ENCODE measurements at places on chromosomes 2 and 18. TPM values are rescaled to one million over a fixed set of nuclear protein-coding genes. Genes with fewer than 3 reads are reported as not detected.

- H3K36me3 ChIP-seq, result no peaks in the 10 kb centered on the region
- H3K27me3 ChIP-seq, result no peaks in the 10 kb centered on the region
- no peaks in the 10 kb centered on the region for H3K4me1 ChIP-seq
- no peak overlapping the region for H3K4me3 ChIP-seq
- DNase-seq, result no peak
Observed at GRCh38 chr2:111213877-111214276, 93.2 kb downstream of the BCL2L11 start.

DNA sequence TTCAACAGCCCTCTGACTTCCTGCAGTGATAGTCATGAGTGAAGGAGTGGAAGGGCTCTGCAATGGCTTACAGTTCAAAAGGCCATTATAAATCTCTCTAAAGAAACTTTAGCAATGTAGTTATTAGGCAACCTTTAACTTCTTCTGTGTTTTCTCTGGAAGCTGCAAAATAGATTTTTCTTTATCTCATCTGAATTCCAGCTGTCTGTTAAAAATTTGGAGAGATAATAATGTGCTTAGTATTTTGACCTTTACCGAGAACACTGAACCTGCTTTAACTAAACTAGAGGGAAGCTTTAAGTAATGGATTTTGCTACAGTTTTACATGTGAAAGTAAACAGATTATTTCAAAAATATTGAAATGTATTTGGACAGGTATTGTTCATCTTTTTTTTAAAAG is 847.9 kb downstream of the ERBB4 start:
- no peaks in the 10 kb centered on the region for H3K4me1 ChIP-seq
- no peak overlapping the region for H3K4me3 ChIP-seq
- H3K27ac ChIP-seq, result no peak overlapping the region
- H3K36me3 ChIP-seq, result no peaks in the 10 kb centered on the region
- H3K27me3 ChIP-seq, result no peaks in the 10 kb centered on the region

DNA sequence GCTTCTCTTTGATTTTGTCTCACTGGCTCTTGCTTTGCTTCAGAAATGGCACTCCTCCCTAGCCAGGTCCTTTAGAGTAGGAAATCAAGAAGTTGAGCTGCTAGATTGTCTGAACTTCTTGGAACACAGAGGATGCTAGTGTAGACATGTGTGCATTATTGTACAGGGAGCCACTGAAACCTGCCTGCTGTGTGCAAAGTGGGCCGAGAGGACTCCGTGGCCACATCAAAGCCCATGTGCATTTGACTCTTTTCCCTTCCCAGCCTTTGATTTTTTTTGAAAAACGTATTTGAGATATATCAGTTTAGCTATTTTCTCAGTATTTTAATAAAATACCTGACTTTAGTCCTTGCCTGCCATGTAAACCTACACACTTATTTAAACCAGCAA is 83.1 kb downstream of the TMEM247 start:
- H3K4me3 ChIP-seq, result no peak overlapping the region
- peak overlapping the region; percentile 66 for H3K27ac ChIP-seq
- no peaks in the 10 kb centered on the region for H3K27me3 ChIP-seq
- DNase-seq, result no peak
- peaks cover 88% of the 10 kb centered on the region for H3K4me1 ChIP-seq

DNA sequence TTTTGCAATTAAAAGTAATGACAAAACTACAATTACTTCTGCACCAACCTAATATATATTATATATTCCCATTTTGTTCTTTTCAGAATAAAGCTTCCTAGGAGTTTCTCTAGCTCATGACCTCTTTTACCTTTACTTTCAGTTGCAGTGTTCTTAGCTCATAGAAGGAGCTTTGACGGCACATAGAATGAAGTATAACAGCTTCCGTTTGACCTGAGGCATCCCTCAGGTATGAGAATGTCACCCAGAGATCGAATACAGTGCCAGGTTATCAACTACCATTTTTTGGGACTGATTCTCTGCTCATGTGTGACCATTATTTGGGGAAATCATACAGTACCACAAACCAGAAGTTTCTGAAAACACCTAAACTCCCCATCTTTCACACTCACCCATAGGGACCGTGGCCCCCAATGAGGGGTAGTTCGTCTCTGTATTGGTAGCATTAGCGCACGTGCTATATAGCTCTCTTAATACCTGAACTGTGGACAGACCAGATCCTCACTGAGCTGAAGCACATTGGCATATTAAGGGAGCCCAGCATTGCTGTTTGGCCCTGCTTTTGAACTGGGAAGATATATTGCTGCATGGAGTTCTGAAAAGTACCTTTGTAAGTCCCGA is 123.0 kb downstream of the SPTBN1 start:
- H3K4me3 ChIP-seq, result no peak overlapping the region
- DNase-seq, result no peak
- no peak overlapping the region for H3K27ac ChIP-seq
- peaks cover 51% of the 10 kb centered on the region for H3K4me1 ChIP-seq
- H3K36me3 ChIP-seq, result no peaks in the 10 kb centered on the region

GRCh38 chr18:35827275-35827902 is 145.1 kb upstream of the RMP24 start:
- H3K27me3 ChIP-seq, result no peaks in the 10 kb centered on the region
- H3K4me1 ChIP-seq, result no peaks in the 10 kb centered on the region
- H3K36me3 ChIP-seq, result no peaks in the 10 kb centered on the region

DNA sequence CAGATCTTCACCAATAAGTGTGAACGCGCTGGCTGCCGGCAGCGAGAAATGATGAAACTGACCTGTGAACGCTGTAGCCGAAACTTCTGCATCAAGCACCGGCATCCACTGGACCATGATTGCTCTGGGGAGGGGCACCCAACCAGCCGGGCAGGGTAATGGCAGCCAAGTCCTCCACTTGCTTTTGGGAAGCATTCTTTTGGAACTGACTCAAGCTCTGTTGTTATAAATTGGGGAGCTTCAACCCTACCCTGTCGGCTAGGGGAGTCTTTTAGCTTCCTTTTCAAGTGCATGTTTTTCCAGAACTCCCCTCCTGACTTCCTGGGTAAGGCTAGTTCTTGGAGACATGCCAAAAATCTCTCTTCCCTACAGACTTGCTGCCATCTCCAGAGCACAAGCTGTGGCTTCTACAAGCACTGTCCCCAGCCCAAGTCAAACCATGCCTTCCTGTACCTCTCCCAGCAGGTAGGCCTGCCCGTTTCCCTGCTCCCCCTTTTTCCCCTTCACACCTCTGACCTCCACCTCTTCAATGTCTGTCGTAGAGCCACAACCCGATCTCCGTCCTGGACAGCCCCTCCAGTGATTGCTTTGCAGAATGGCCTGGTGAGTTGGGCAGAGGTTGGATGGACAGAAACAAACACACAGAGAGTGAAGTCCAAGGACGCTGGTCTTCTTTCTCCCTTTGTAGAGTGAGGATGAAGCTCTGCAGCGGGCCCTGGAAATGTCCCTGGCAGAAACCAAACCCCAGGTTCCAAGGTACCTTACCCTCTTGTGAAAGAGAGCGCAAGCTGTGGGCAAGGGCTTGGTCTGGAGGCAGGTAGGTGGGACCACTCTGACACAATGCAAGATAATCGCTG is 1.5 kb downstream of the ZFAND2B start:
- peaks cover 15% of the 10 kb centered on the region for H3K4me1 ChIP-seq
- peaks cover 3% of the 10 kb centered on the region for H3K36me3 ChIP-seq
- H3K27ac ChIP-seq, result peak overlapping the region; percentile 91
- H3K27me3 ChIP-seq, result no peaks in the 10 kb centered on the region

DNA sequence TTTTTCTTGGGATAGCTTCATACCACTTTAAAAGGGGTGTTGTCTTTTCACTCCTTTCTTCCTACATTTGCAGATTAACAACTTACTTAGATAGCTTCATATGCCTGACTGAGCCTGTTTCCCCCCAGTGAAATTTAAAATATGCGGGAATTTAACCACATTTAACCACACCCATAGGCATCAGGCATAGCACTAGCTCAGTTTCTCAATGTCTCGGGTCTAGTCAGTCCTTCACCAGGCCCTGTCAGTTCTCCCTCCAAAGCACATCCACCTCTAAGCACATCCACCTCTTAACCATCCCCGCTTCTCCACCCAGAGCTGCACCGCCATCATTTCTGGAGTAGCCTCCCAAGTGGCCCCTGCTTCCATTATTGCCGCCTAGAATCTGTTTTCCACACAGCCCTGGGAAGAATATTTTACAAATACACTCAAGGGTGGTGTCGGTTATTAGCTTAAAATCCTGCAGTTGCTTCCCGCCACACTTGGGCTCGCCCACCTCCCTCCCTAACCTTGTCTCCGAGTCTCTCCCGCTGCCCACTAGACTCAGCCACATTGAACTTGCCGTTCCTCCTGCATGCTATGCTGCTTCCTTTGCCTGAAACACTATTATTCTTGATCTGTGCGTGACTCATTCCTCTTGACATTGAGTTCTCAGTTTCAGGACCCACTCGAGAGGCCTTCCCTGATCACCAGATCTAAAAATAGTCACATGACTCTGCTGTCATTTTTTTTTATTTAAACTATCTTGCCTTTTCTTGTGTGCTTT is 68.3 kb downstream of the SPTBN1 start:
- H3K36me3 ChIP-seq, result peaks cover 30% of the 10 kb centered on the region
- H3K4me3 ChIP-seq, result no peak overlapping the region
- peak overlapping the region; percentile 69 for H3K27ac ChIP-seq
- H3K4me1 ChIP-seq, result peaks cover 34% of the 10 kb centered on the region

DNA sequence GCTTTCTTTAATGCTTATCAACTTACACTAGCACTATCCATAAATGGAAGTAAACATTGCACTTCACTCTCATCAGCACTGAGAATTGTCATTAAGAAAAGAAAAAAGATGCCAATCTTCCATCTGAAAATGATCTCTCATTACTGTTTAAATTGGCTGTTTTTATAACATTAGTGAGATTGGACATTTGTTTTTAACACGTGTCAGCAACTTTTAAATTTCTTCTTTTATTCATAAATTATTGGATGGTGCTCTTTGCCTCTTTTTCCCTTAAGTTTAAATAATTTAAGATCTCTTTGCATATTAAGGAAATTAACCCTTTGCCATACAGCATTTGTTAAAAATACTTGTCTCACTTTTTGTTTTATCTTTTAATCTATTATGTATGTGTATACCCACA is 146.5 kb upstream of the CHST9 start:
- H3K27me3 ChIP-seq, result no peaks in the 10 kb centered on the region
- H3K36me3 ChIP-seq, result no peaks in the 10 kb centered on the region
- H3K27ac ChIP-seq, result no peak overlapping the region

- H3K27ac ChIP-seq, result no peak overlapping the region
- H3K4me3 ChIP-seq, result no peak overlapping the region
- no peak for DNase-seq
Observed at GRCh38 chr2:195603408-195603807, 53.6 kb upstream of the SLC39A10 start.

- H3K36me3 ChIP-seq, result no peaks in the 10 kb centered on the region
- H3K4me3 ChIP-seq, result no peak overlapping the region
- H3K4me1 ChIP-seq, result no peaks in the 10 kb centered on the region
- no peak for DNase-seq
- H3K27ac ChIP-seq, result no peak overlapping the region
Observed at GRCh38 chr2:195486987-195487644, 169.9 kb upstream of the SLC39A10 start.

Gene LOXHD1
- total RNA-seq, result 0.12 TPM
